Skin of body (tissue), 3 donors: ENCODE measurements at places on chromosomes 4 and X. TPM values are rescaled to one million over a fixed set of nuclear protein-coding genes. Genes with fewer than 3 reads are reported as not detected.

DNA sequence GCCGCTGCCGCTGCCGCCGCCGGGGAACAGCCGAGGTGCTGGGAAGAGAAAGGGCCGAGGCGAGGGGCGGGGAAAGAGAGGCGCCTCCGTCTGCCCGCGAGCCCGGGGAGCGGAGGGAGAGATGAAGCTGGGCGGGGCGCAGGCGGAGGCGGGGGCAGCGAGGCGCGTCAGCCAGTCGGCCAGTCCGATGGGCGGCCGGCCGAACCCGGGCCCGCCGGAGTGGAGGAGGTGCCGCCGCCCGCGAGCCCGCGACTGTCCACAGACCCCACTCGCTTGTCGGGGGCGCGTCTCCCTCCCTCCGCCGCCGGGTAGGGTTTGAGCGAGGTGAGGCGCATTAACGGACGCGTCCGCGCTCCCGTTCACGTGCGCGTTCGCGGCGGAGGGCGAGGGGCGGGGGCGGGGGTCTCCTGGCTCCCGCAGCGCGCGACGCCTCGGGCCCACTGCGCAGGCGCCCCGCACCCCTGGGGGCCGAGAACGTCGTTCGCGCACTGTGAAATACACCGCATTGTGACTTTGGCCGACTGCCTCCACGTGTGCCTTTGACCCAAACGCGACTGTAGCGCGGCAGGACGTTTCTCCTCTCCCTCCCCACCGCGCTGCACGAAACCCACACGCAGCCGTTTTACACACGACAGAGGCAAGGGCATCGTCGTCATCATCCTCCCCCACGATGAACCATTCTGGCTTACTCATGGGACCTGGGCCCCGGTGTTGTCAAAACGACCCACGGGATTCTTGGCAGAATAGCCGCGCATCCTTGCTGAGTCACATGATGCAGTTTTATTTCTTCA, at the start of gene NUDT11:
Gene NUDT11 (minus strand): TSS at position 92 of the 791 bp plus-strand sequence. CDS start 148 bp downstream, outside the sequence.
- peak; percentile 24 for DNase-seq

MAGEA4 gene
- not detected for total RNA-seq

DNA sequence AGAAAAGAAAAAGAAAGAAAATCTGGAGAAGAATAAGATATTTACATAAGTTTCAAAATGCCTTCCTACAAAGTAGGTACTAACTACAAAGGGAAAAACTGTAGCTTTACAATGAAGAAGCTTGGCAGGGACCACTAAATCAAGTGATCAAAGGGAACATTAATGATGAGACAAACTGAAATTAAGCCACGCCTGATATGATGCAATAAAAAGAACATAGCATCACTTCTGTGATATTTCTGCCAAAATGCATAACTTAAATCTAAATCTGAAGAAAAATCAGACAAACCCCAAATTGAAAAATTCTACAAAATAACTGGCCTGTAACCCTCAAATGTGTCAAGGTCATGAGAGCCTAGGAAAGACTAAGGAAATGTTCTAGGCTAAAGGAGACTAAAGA, 8.9 kb upstream of the DCLK2 start:
- no peak for DNase-seq

- DNase-seq = peak; percentile 2
These were observed 52.8 kb downstream of the PDLIM5 start for GRCh38 chr4:94504545-94504944.

DNA sequence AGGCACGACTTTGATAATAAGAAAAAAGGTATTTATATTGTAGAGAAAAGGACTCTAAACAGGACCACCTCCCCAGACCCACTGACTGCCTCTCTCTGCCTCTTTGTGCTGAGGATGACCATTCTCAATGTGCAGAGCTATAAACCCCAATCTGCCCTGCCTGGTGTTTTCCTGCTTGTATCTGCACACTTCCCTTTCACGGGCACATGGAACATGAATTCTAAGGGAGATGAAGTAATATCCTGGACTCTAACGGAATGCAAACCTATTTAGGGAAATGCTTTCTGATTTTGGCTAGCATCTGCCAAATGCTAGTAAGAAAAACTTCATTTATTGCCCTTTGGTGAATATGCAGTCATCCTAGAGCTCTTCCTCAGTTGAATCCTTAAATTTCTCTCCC, 2.4 kb downstream of the DIPK2B start:
- DNase-seq = peak; percentile 1

EMD gene
- total RNA-seq = 24.0 TPM

CNGA2 gene
- not detected for total RNA-seq

GRCh38 chr4:38152721-38153386, 192.7 kb downstream of the PTTG2 start:
- DNase-seq = no peak

PTPN13 gene
- total RNA-seq = 78.6 TPM

DNA sequence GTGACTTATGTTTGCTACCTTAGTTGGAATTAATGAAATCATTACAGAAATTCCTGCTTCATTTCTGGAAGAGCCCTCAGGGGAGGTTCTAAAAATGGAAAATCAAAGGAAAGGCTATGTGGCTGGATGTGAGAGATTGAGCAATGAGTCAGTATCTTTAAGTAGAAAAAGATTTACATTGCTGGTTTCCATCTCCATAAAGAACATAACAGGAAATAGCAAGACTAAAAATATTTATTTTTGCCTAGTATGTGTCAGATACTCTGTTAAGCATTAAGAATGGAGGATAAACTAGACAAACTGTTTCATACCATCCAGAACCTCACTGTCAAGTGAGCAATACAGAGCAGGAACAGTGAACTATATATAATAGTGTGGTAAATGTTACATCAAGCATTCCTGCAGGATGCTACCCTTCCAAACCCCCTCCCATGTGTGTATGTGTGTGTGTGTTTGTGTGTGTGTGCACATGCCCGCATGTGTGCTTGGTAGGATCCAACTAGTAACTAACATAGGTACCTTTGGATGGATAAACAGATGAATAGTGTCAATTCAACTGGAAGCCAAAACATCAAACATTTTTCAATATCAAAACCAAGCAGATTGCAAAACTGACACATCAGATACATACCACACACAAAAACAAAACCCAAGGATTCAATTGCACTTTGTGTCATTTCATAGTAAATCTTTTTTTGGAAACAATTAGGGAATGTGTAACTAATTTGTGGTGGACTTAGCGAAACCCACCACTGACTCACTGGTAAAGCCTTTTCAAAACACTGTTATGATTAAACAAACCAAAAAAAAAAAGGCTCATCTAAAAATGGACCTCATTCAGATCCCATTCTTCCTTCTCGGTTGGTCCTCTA, 223.4 kb downstream of the SHROOM3 start:
- DNase-seq = peak; percentile 71

UGT2B15 gene
- total RNA-seq = not detected

DNA sequence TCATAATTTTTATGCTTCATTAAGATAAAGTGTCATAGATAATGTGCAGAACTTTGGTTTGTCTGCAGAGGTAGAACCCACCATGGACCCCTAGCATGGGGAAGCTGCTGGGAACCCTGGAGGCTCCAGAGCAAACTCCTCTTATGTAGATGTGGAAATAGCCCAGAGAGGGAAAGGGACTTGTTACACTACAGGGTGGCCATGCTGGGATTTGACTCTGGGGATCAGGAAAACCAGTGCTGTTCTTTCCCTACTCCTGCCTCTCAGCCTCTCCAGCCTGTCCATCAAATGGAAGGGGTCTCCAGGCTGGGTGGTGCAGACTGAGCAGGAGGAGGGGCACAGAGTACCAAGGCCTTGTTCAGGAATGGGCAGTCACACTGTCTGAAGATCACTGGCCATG, 54.2 kb downstream of the MSX1 start:
- DNase-seq = no peak

- no peak for DNase-seq
These were observed 85.5 kb downstream of the CAMK2D start for GRCh38 chr4:113675731-113676697.

GRCh38 chr4:26174027-26174426, 146.8 kb upstream of the RBPJ start:
- DNase-seq = no peak

GRCh38 chr4:88881227-88881569, 175.8 kb downstream of the FAM13A start:
- DNase-seq = no peak

GRCh38 chr4:144562019-144562705, 83.8 kb upstream of the HHIP start:
- no peak for DNase-seq

DNA sequence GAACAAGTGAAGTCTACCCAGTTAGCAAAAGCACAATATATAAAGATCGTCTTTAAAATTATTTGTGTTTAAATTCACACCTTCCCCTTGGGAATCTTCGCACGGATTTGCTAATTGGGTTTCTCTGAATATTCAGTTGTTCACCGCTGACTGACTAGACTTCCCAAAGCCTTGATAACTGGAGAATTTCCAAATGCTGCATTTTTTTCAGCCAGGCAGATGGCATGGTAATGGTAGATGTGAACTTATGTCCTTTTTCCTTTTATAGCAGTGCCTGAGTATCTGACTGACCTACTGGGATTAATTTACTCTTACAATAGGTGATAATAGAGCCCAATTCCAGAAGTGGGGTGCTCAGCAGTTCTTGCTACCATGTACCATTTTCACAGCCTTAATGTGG, 548.1 kb downstream of the PACRGL start:
- DNase-seq = no peak

DNA sequence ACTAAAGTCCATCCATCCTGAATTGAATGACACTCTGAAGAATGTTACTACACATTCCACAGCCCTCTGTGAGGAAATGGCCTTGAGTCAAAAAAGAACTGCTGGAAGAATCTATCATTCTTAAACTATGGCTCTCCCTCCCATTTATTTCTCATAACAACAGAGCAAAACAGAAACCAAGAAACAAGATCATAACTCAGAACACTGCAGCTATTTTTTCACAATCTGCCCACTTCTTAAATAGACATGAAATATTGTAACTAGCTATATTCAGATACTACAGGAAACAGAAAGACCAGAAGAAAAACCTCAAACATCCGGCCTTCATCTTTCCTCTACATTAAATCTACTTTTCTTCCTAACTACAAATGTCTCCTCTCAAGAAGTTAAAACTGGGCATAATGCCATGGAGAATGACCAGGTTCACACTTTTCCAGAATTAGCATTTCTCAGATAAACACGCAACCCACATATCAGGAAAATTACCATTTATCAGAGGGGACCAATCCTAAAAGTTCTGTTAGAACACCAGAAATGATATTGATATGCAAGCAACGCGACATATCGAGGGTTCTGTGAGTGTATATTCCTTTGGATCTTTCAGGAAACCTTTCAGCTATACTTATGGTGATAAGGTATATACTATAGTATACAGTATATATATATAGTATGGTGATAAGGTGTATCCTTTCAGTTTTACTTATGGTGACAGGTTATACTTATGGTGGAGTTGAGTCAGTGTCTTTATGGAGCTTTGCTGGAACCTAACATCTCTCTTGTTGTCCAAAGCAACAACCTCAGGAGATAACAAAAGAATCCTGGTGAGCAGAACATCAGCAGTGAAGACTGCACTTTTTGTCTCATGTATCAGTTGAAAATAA, 60.4 kb upstream of the IRF2 start:
- DNase-seq = peak; percentile 65

DOK7 gene
- 0.99 TPM for total RNA-seq
